ENCODE measurements at places on chromosomes 1 and 21.

DNA sequence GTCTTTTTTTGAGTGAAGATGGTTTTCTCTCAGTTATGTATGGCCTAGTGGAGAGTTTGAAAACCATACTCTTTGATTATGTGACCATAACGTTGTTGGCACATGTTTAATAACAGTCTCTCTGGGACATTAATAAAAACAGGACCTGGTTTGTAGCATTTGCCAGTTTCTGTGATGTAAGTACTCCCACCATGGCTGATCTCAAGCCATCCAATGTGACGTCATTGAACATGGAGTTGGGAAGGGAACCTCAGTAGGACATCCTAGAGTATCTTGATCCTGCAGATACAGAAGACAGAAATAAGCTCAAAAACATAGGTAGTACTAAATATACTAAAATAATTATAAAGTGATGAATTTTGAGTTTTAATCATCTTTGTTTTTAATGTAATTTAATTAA, 107.0 kb downstream of the ACTL8 start:
- DNase-seq = no peak

GRCh38 chr1:43300378-43301094, at the start of gene TIE1:
Gene TIE1 (plus strand): TSS chr1:43300982. CDS start chr1:43301072, 90 bp downstream.
- DNase-seq = no peak

GRCh38 chr1:20448671-20449071, 37.3 kb downstream of the CAMK2N1 start:
- DNase-seq = no peak

GRCh38 chr1:47547753-47548573, 110.1 kb downstream of the FOXD2 start:
- DNase-seq = no peak

DNA sequence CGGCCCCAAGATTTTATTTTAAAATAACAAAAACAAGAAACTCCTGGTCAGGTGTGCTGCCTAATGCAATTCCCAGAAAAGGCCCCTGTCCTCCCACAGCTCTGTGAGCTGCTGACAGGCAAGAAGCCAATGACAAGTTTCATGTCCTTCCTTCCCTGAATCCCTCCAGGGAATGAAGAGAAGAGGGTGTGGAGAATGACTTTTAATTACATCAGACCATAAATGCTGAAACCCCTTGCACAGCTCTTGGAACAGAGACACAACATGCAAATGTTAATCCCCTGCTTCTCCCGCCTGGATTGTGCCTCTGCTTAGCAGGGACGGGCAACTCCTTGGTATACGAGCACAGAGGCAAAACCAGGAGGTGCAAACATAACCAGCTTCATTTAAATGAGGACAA, 228.1 kb upstream of the CAMK1G start:
- DNase-seq = no peak
